ENCODE measurements at places on chromosomes 5 and 9. TPM values are rescaled to one million over a fixed set of nuclear protein-coding genes. Genes with fewer than 3 reads are reported as not detected.

GRCh38 chr5:60992871-60993270 is 47.9 kb downstream of the NDUFAF2 start:
- DNase-seq = no peak

- no peak for DNase-seq
Measured at GRCh38 chr9:108039493-108039892, 549.9 kb upstream of the KLF4 start.

DNA sequence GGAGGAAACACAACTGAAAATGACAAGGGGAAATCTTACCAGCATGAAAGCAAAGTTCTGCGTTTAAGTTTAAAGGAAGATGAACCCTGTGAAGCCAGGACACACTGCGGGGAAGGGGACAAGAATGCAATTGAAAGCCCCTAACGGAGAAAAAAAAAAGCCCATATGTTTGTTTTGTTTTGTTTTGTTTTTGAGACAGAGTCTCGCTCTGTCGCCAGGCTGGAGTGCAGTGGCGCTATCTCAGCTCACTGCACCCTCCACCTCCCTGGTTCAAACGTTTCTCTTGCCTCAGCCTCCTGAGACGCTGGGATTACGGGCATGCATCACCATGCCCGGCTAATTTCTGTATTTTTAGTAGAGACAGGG is 2.9 kb downstream of the STK10 start:
- no peak for DNase-seq

GRCh38 chr5:68960456-68960855 is 133.4 kb upstream of the SLC30A5 start:
- DNase-seq = no peak

DNA sequence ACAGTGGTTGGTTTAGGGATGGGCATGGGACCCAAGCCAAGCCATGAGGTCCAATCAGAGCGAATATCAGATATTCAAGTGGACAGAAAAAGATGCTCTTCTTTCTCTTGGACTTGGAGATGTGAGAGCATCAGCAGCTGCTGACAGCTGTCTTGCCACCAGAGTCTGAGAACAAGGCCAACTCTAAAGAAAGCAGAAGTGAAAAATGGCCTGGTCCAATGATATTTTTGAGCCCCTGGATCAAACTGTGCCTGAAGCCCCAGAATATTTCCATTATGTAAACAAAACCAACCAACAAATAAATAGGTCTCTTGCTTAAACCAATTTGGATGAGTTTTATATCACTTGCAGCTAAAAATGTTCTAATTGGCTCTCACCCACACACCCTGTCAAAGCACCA is 30.7 kb upstream of the JADE2 start:
- DNase-seq = no peak

- no peak for DNase-seq
Measured at GRCh38 chr9:137461663-137462395, 2.7 kb upstream of the NSMF start.

DNA sequence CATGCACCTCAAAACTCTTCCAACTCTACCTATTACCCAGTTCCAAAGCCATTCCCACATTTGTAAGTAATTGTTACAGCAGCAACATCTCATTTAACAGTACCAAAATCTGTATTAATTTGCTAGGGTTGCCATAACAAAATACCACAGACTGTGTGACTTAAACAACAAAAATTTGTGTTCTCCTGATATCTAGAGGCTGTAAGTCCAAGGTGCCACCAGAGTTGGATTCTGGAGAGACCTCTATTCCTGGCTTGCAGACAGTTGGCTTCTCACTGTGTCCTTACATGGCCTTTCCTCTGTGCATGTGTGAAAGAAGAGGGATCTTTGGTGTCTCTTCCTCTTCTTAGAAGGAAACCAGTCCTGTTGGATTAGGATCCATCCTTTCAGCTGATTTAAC is 203.8 kb upstream of the PIK3R1 start:
- DNase-seq = no peak

GRCh38 chr5:43676083-43676840 is 73.3 kb downstream of the NNT start:
- no peak for DNase-seq

DNA sequence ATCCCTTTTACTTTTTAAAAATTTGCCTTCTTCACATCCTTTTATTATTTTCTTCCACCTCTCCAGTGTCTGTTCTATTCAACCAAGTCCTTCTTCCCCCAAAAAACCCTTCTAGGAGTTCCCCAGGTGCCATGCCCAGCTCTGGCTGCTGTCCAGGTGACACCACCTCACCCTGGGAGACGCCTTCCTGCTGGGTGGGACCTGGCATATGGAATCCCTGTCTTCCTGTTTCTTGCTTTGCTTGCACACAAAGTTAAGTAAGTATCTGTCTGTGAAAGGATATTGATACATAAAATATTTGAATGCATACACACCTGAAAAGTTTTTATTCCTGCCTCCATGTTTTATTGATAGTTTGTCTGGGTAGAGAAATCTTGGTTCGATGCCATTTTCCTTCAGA is 23.1 kb upstream of the MED10 start:
- no peak for DNase-seq

DNA sequence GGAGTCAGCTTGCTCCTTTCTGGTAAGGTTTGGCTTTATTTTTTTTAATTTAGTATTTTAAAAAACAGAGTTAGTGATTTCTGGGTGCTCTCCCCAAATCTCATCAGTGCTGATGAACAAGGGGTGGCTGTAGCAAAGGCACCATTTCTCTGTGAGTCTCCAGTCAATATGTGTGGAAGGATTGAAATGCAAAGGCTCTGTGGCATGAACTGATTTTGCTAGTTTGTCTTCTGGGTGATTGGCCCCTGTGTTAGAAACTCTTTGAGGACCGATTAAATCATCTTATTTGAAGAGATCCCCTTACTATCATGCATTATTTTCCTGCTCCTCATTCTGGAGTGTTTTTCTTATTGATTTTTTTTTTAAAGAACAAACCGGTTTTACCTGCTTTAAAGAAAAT is 596 bp downstream of the TEK start:
- no peak for DNase-seq

DNA sequence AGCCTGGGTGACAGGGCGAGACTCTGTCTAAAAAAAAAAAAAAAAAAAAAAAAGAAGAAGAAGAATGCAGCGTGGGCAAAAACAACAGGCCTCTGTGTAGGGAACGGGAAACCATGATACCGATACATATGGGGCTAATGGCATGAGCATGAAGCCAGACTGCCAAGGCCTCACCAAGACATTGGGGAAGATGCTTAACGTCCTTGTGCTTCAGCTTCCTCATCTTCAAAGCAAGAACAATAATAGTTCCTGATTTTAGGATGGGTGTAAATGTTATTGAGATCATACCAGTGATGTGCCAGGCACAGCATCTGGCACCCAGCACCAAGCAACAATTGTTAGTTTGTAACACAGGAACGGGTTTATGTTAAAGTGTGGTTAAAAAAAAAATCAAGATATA is 51.4 kb downstream of the NEURL1B start:
- DNase-seq = no peak

DNA sequence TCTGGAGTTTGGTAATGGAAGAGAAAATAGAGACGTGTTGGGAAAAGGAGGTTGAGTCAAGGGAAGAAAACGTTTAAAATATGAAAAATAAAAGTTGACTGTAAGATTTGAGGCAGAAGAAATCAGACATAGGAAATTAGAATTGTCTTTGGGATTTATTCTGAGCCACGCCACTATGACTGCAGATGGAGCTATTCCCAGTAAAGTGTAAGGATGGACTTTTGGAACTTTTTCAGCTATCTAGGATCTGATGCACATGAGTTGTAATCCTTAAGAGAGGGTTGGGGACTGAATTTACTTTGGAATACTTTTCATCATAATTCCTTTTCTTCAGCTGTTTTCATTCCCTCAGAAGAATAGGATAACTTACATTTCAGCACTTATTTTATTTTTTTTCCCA is 336.7 kb downstream of the FAM170A start:
- DNase-seq = no peak

DNA sequence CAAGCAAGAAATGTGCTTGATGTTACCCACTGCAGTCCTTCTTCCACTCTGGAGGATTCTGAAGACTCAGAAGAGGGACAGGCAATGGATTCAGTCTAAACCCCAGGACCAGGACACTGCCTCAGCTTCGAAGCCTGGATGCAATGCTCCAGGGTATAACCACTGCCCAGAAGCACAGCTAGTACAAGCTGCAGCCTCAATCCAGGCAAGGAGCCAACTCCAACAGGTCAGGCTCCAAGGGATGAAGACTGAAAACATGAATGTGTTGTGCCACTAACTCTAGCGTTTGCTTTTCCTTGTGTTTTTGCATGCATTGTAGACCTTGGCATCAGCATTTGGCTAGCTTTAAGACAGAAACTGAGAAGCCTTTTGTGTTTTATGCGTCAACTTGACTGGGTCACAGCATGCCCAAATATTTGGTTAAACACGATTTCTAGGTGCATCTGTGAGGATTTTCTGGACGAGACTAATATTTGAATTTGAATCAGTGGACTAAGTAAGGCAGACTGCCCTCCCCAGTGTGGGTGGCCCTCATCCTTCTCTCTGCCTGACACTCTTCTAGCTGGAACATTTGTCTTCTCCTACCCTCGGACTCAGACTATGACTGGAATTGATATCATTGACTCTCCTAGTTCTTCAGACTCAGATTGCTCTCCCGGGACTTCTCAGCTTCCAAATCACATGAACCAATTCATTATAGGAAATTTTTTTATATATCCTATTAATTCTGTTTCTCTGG is 20.5 kb upstream of the GPX3 start:
- DNase-seq = peak; percentile 73

GRCh38 chr9:127895811-127896210 is 3.6 kb downstream of the ST6GALNAC6 start:
- no peak for DNase-seq

GRCh38 chr9:133976191-133976861 is 15.8 kb downstream of the VAV2 start:
- DNase-seq = no peak

DNA sequence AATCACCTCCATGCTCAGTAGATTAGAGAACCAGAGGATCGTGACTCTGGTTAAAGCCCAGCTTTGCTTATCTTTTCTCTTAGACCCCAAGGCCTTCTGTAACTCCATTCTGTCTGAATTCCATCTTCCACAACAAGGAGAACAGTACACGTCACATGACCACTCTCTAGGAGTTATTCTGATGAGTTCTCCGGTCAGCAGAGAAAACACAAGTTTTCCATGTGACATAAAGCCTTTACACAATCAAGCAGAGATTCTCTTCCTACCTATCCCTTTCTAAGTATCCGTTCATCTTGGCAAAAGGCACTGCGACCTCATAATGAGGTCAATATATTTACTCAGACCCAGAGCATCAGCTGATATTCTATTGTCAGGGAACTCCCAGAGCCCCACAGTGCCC is 112.3 kb downstream of the TRPM6 start:
- no peak for DNase-seq

MLANA gene
- not detected for total RNA-seq

TAF11L5 gene
- total RNA-seq = not detected

CNTFR gene
- not detected for total RNA-seq

LTC4S gene
- total RNA-seq = 1.7 TPM

Measured in MG63 (cell line).